ENCODE measurements at places on chromosomes 4 and X.

DNA sequence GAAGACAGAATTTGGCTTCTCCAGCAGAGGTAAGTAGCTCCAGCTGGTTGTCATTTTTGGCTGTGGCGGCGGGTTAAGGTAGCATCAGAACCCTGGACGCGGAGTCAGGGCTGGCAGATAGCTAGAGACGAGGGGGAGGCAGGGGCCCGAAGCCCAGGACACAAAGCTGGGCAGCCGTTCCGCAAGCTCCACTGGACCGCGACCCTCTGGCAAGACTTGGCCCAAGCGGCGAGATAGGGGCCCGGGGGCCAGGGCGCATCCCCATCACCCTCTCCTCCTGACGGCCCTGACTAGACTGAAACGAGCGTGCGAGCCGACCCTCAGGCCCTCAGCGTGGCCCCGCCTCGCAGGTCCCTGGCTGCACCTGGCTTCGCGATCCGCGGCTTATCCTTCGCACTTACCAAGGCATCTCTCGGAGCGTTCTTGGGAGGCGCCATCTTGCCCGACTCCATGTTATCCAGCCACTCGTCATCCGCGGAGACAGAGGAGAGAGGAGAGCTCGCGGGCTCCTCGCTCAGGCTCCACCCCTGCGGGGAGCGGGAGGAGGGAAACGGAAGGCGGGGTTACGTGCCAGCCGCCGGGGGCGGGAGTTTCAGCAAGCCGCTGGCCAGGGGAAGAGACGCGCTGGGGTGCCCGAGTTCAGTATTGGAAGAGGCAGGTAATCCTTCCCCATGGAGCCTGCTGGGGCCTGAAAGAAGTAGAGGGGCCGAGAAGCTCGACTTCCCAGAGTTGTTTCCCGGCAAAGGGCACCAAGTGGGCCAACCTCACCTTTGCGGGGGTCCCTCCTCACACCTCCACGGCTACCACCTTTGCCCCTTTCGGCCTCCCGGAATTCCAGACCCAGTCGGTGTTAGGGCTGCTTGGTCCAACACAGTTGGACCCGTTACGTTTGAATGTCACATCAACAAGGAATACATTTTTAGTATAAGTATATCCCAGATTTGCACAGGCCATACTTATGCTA is at the start of gene TAF9B:
TSS of gene TAF9B (minus strand) at position 491 of the 964 bp plus-strand sequence. CDS start at position 452, 39 bp downstream.
- DNase-seq, result peak; percentile 44

- no peak for DNase-seq
Observed at GRCh38 chrX:16002185-16002584, 121.2 kb upstream of the GRPR start.

DNA sequence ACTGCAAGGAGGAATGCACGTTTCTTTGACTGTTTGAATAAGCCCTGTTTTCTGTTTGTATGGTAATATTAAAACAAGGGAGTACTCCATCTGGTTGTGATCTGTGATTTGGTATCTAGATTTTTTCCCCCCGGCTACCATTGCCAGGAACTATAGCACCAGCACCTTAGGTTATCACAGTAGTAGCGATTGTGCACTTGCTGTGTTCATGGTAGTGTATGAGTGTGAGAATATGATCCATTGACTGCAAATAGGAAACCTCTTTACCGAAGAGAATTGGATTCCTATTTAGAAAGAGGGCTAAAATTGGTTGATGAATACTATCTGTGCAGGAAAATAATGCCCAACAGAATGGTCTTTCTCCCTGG is 69.9 kb downstream of the LARP7 start:
- no peak for DNase-seq

GRCh38 chr4:1797298-1797860 is 4.3 kb downstream of the FGFR3 start:
- DNase-seq, result no peak

GRCh38 chr4:144213371-144213770 is 72.9 kb upstream of the GYPA start:
- no peak for DNase-seq

DNA sequence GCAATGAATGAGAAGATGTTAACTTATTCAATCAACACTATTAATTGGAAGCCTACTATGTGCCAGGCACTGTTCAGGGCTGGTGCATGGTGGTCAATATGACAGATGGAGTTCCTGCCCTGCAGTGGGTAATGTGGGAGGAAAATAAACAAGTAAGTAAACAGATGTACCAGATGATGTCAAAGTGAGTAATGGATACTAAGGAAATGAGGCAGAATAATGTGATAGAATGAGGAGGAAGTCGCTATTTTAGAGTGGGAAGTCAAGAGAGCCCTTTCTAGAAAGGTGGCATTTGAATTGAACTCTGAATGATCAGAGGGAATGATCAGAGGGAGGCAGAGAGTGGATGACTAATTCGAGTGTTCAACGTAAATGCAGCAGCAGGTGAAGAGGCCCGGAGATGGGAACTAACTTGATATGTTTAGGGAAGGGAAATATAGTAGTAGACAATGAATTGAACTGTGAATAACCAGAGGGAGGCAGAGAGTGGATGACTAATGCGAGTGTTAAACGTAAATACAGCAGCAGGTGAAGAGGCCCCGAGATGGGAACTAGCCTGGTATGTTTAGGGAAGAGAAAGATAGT is 48.3 kb downstream of the HMGB3 start:
- DNase-seq, result no peak

- DNase-seq, result no peak
Observed at GRCh38 chr4:128775477-128775876, 34.0 kb upstream of the JADE1 start.

DNA sequence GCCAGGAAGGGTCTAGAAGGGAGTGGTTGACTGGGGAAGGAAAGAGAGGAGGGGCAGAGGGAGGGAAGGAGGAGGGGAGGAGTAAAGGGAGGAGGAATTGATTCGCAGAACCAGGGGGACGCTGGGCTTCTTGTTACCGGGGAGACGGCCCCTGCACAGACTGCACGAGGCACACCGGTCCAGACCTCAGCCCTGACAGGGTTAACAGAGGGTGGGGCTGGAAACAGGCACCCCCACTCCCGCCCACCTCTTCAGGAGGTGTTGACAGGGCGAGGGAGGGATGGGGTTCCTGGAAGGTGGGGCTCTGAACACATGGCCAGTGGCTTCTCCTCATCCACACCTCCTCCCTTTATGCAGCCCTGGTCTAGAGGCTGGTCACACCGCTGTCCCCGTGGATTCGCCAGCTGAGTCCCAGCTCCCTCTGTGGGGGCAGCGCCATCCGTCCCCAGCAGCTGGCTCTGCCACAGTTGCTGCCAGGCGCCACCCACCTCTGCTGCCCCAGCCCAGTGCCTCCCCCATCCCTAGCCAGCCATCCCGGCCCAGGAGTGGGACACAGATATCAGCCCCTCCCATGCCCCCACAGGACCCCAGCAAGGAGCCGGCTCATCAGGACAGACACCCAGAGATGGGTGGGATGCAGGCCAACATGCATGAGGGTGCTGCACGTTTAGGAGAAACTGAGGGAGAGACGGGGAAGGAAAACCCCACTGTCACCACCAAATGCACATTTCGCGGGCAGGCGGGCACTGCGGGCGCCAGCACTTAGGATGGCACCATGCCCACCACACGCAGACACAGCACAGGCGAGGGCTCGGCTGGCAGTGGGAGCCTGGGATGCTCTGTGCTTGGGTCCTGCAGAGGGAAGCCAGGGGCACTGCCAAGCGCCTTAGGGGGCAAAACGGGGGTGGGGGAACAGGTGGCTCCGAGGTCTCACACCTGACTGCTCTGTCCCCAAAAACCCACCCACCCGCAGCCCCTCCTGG is 87.6 kb downstream of the ABLIM2 start:
- DNase-seq, result no peak

DNA sequence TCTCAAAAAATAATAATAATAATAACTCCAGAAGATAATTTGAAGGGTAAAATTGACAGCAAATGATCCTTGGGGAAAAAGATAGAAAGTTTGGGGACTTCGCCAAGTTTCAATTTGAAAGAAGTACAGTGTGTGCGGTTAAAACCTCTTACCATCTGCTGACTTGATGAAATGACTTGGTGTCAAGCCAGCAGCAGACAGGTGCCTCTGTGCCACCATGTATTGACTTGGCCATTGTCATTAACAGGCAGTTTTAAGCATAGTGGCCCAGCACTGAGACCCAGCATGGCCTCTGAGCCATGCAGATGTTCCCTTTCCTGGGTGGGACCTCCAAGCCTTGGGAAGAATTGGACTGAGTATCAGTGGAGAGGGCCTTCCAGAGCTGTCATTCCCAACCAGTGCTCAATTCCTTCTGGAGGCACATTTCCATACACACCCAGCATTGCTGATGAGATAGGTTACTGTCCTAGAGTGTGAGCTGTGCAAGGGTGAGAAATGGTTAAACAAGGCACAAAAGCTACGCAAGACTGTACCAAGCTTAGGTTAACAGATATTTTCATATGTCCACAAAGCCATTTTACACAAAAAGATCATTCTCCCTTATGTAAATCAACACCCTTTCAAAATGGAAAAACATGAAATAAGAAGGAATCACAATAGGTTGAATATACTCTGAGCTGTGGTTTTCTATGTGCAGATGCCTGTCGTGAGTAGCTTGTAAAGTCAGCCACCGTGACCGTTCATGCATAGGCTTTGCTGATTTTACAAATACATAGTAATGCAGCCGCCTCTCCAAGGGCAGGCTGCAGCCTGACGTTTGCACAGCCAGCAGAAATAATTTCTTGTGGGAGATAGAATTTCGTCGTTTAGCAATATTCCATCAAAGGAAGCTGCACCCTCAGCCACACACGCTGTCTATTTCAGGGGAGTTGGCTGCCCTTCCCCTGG is 59.4 kb upstream of the FBXW7 start:
- DNase-seq, result peak; percentile 28

GRCh38 chrX:71366674-71367256 is 608 bp downstream of the TAF1 start:
- peak; percentile 43 for DNase-seq

DNA sequence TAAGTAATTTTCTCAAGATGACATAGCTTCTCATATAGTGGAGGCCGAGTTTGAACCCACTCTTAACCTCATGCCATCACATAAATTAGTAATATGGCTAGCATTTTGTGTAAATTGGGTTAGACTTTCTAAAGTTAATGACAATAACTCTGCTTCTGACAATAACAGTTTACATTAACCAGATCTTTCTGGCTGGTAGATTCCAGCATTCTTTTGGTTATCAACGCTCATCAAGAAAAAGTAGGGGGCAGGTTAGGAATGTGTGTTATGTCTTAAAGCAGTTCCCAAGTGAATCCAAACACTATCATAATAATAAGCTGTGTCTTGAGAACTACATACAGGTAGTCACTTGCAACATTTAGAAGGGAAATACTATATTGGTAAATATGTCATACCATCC is 162.5 kb downstream of the PRDM5 start:
- DNase-seq, result no peak

DNA sequence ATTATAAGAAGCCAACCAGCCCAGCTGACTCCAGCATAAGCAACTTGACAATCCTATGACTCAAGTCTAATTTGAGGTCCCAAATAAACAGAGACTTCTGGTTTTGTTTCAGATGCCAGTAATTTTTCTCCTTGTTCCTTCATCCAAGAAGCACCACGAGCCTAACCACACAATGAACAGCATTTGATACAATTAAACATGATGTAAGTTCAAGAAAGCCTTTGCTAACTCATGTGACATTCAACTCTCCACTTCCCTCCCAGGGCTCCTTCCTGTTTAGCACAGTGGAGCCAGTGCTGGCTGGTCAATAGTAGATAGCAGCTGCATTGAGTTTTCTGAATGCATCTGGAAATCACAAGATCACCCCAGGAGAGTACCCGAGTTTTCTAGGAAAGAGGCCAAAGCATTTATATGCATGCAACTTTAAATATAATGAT is 206.3 kb downstream of the ARHGAP24 start:
- no peak for DNase-seq

GRCh38 chr4:38804654-38805295 is at the start of gene TLR1:
Gene TLR1, minus strand, starts transcription at chr4:38804791. Its CDS starts 5,960 bp downstream, at chr4:38798831.
- no peak for DNase-seq
